ENCODE measurements at places on chromosomes 2 and 18.
A peak's percentile ranks its signal among the peaks of the same experiment; 100 is the strongest.

DNA sequence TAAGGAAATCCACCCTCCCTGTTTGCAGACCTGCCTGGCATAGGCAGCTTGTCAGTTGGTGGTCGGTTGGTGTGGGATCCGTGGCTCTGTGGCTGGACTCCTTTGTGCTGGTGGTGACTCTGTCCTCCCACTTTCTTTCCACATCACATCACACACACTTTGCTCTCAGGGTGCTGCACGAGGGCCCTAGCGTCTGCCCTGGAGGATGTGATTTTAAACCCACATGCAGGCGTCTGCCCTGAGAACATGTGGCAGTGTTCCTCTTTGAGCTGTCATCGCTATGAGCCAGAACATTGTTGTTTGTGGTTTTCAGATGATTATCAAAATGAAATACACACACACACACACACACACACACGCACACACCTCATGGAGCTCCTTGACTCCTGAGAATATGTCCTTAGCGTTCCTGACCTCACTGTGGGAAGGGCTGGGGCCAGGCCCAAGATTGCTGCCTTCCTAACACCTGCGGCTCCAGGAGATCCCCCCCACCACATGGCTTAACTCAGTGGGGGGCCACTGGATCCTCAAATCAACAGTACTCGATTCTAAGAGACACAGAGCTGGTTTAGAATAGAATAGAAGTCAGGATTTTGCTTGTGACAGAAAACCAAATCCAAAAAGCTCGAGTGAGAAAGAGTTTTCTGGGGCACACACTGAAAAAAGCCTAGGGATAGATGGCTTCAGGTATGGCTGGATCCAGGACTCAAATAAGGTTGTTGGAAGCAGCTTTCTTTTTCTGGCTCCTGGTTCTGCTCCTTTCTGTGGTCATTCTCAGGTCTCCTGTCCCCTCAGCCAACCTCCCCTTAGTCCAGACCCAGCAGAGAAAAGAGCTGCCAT is 54.8 kb downstream of the RTP5 start:
- H3K4me1 ChIP-seq, result no peaks in the 10 kb centered on the region
- H3K27me3 ChIP-seq, result peaks cover 3% of the 10 kb centered on the region
- H3K36me3 ChIP-seq, result no peaks in the 10 kb centered on the region
- H3K27ac ChIP-seq, result no peak overlapping the region
- H3K4me3 ChIP-seq, result no peak overlapping the region

DNA sequence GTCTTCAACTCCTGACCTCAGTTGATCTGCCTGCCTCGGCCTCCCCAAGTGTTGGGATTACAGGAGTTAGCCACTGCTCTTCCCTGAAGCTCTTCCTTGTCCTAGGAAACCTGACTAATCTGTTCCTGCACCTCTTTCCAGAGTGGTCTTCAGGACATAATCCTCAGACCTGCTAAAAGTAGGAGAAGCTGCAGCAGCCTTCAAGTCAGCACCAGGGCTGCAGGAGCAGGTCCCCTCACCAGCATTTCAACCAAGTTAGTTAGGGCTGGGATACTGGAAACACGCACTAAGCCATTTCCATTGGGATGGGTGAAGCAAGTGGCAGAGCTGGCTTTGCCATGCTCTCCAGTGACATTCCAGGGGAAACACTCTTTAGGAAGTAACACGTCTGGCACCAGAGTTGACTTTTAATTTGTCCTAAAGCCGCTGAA is 9.9 kb downstream of the NCL start:
- H3K27me3 ChIP-seq, result no peaks in the 10 kb centered on the region
- no peaks in the 10 kb centered on the region for H3K4me1 ChIP-seq
- DNase-seq, result no peak
- H3K36me3 ChIP-seq, result peaks cover 55% of the 10 kb centered on the region
- no peak overlapping the region for H3K27ac ChIP-seq

GRCh38 chr2:60708630-60709320 is 47.3 kb upstream of the PAPOLG start:
- no peak overlapping the region for H3K27ac ChIP-seq
- no peak for DNase-seq
- H3K4me1 ChIP-seq, result no peaks in the 10 kb centered on the region
- no peaks in the 10 kb centered on the region for H3K27me3 ChIP-seq
- no peaks in the 10 kb centered on the region for H3K36me3 ChIP-seq

GRCh38 chr18:6629635-6630140 is 99.8 kb upstream of the ARHGAP28 start:
- no peaks in the 10 kb centered on the region for H3K36me3 ChIP-seq
- DNase-seq, result no peak
- H3K27ac ChIP-seq, result no peak overlapping the region
- no peak overlapping the region for H3K4me3 ChIP-seq
- no peaks in the 10 kb centered on the region for H3K4me1 ChIP-seq

DNA sequence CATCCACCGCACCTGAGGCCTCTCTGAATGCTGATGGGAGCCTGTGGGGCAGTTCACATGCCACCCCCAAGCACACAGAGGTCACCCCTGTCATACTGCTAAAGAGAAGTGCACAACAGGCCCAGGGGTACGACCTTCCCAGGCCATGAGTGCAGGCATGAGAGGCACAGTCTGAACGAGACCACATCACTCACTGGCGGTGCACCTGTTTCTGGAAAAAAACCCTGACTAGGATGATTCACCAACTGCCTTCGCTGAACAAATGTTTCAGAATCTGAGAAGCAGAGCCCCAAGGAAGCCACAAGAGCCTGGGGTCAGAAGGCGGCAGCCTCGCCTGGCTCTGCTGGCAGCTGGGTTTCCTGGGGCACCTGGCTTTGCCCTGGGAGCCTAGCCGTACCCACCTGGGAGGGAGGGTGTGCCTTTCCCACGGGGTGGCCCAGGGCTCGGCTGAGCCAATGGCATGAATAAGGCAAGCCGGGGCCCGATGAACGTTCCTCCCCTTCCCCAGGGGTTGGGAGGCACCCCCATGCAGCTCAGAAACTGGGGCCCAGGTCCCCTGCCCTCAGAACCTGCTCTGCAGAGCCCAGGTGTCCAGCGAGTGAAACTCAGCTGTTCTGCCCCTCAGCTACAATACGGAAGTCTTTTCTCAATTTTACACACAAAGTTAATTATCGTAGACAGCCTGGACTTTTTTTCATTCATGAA is 73.8 kb downstream of the HDAC4 start:
- no peak for DNase-seq
- no peak overlapping the region for H3K4me3 ChIP-seq
- H3K27me3 ChIP-seq, result no peaks in the 10 kb centered on the region
- peak overlapping the region; percentile 75 for H3K27ac ChIP-seq

- no peak for DNase-seq
- no peaks in the 10 kb centered on the region for H3K27me3 ChIP-seq
- H3K27ac ChIP-seq, result no peak overlapping the region
- no peaks in the 10 kb centered on the region for H3K36me3 ChIP-seq
- H3K4me3 ChIP-seq, result no peak overlapping the region
These were observed 363.6 kb upstream of the HS6ST1 start for GRCh38 chr2:128682266-128682665.

DNA sequence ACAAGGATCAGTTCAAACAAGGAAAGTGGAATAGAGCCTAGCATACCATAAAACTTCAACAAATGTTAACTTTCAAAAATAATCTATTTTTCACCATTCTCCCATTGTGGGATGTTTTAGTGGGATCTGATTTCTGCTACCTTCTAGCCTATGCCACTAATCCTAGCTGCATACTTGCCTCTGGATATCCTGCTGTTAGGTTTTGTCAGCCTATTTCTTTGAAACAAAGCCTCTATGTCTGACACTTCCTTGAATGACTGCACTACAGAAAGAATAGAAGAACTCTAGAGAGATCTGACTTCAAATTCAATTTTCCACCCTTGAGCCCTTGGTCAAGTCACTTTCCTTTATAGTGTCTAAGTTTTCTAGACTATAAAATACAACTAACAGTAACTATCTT is 291.5 kb downstream of the PTH2R start:
- no peaks in the 10 kb centered on the region for H3K4me1 ChIP-seq
- no peak for DNase-seq
- H3K27ac ChIP-seq, result no peak overlapping the region
- no peak overlapping the region for H3K4me3 ChIP-seq
- H3K36me3 ChIP-seq, result no peaks in the 10 kb centered on the region
- no peaks in the 10 kb centered on the region for H3K27me3 ChIP-seq

GRCh38 chr18:33097126-33097525 is 324.3 kb upstream of the KLHL14 start:
- no peaks in the 10 kb centered on the region for H3K4me1 ChIP-seq
- H3K27ac ChIP-seq, result no peak overlapping the region
- no peak overlapping the region for H3K4me3 ChIP-seq
- no peaks in the 10 kb centered on the region for H3K36me3 ChIP-seq

DNA sequence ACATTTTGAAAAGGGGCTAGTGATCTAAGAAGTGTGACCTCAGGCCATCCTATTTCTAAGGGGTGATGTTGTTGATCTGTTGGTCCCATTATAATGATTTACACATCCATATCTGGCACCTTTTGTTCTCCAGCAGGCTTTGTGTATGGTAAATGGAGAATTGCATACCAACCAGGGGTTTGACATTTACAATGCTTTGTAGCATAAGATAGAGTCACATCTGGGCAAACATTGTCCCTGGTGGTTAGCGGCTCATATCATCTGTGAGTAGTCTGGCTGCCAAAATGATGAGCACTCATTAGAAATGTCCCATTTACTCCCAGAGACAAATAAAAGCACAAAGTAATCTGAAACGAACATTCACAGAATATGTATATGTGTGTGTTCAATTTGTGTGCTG is 1775.5 kb upstream of the CELF4 start:
- H3K36me3 ChIP-seq, result no peaks in the 10 kb centered on the region
- H3K4me1 ChIP-seq, result no peaks in the 10 kb centered on the region
- no peak overlapping the region for H3K27ac ChIP-seq
- DNase-seq, result no peak
- H3K4me3 ChIP-seq, result no peak overlapping the region

DNA sequence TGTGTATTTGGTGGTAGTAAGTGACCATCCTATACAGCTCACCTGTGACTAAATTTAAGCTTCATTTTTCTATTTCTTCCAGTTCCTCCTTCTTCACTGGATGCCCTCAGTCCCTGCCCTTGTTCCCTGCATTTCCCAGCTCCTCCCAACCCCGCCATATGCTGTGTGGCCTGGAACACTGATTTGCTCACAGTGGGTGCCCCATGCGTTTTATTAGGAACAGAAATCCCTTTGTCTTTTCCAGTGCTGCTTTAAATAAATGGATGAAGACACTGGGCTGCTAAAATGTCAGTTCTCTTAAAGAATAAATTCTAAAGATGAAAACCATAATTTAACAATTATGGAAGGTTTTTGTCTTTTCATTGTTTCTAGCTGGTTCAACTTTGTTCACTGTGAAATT is 477.3 kb downstream of the DCDC2C start:
- no peak overlapping the region for H3K27ac ChIP-seq
- H3K27me3 ChIP-seq, result no peaks in the 10 kb centered on the region
- H3K4me3 ChIP-seq, result no peak overlapping the region
